Small intestine (tissue), 16 donors: ENCODE measurements at places on chromosomes 3 and 15. TPM values are rescaled to one million over a fixed set of nuclear protein-coding genes. Genes with fewer than 3 reads are reported as not detected.

Gene CACNA1D
- 133 TPM for polyA plus RNA-seq

Gene CHAC1
- polyA plus RNA-seq = 0.96 TPM

GRCh38 chr3:153626158-153626557 lies 464.1 kb downstream of the RAP2B start:
- DNase-seq = no peak

DNA sequence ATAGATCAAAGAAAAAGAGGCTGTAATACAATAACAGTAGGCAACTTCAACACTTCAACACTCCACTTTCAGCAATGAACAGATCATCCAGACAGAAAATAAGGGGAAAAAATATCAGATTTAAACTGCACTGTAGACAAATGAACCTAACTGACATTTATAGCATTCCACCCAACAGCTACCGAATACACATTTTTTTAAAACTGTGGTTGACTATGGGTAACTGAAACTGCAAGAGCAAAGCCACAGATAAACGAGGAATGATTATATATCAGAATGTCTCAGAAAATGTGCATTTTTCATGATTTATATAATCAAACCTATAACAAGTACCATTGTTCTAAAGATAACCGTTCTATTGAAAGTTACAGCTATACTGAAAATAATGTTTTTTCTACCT lies 514.9 kb upstream of the DPPA4 start:
- DNase-seq = no peak

- no peak for DNase-seq
Measured at GRCh38 chr3:130088061-130088460, 6.4 kb downstream of the ALG1L2 start.

DNA sequence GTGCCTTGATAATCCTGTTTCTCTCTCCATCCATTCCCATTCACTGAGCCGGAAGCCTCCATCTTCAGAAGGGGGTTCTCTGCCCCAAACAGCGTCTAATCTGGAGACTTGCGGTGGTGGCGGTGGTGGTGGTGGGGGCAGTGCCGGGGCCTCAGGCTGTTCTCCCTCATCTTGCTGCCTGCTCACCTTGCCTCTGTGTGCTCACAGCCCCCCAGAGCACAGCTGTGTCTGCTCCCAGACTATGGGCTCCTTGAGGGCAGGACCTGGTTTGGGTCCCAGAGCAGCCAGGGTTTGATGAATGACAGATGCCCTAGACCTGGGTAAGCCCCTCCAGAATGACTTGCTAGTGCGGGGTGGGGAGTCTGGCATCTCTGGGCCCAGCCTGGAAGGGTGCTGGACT lies 430 bp upstream of the PSTPIP1 start:
- DNase-seq = no peak

- DNase-seq = peak; percentile 14
Measured at GRCh38 chr3:100001526-100002270, 112.6 kb downstream of the FILIP1L start.

Gene RARRES1
- 0.89 TPM for polyA plus RNA-seq

GRCh38 chr3:82938821-82939328 lies 1177.4 kb upstream of the GBE1 start:
- no peak for DNase-seq

Gene STXBP5L
- 0.74 TPM for polyA plus RNA-seq

GRCh38 chr15:50280271-50280670 lies 14.7 kb upstream of the HDC start:
- DNase-seq = no peak

Gene XCR1
- under 0.01 TPM for polyA plus RNA-seq

Gene ZNF385D
- 0.58 TPM for polyA plus RNA-seq

DNA sequence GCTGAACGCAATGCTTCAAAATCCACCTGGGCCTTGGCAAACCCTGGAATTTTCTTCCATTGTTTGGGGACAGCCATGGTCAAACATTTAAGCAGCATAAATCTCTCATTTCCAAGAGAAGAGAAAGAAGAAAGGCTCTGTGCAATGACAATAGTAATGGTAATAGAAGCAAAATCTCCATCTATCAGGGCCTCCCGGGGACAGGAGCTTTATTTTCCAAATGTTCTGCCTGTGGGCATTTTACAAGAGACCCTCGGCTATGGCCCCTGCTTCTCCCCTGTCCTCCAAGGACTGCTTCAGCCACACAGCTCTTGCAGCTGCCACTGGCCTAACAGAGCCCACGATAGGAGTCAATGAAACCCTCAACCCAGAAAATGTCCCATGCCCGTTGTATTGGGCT lies 12.7 kb upstream of the FAM240A start:
- DNase-seq = no peak

GRCh38 chr15:97114900-97115760 lies 784.6 kb downstream of the NR2F2 start:
- no peak for DNase-seq

- no peak for DNase-seq
Measured at GRCh38 chr3:16993227-16993626, 108.5 kb downstream of the PLCL2 start.

DNA sequence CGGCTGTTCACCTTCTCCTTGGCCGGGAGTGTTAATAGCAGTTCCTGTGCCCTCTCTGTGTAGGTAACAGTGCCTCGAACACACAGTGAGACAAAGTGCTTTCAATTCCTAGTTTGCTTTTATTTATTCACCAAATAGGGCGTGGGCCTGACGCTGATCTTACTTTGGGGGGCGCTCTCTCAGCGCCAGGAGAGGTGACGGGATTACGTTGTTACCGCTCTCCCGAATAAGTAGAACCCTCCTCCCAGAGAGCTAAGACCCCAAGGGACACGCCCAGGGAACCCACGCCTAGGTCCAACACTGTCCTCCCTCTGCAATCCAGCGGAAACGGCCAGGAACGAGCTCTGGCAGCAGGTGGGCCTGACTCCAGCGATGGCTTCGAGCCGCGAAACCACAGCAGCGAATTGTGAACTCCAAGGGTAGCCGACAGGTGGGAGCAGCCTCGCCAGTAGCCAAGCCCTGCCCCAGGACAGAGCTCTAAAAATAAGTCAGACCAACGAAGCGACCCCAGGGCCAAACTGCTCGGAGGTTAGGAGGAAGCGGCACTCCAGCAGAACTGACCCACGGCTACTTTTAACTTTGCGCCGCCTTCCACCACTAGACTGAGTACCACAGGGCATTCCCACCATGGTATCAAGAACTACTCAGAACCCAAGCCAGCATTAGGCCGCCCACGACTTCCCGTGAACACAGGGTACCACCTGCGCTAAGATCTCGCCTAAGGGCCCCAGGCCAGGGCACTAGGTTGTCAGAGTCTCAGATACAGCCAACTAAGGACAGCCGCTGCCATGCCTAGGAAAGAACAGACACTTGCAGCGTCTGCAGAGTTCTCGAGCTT lies 1.6 kb upstream of the SIN3A start:
- peak; percentile 39 for DNase-seq

- DNase-seq = no peak
Measured at GRCh38 chr15:58762731-58763130, 8.4 kb upstream of the MINDY2 start.

DNA sequence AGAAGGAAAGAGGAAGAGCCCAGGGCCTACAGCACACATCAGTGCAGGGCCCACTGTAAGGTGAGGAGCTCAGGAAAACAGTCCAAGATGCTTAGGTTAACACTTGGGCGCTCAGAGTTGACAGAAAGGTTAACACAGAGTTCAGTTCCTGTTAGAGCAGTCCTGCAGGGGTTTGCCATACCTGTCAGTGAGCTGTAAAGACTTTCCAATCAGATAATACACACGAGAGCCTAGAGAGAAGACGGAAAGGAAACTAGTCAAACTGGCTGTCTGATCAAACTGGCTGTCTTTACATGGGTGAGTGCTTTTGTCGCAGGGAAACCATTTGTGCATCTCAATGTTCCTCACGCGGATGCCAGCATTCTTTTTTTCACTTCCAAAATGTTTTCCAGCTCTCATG lies 61.4 kb upstream of the ARHGEF26 start:
- DNase-seq = peak; percentile 4

GRCh38 chr15:40991355-40991754 lies 38.1 kb downstream of the CHAC1 start:
- no peak for DNase-seq

DNA sequence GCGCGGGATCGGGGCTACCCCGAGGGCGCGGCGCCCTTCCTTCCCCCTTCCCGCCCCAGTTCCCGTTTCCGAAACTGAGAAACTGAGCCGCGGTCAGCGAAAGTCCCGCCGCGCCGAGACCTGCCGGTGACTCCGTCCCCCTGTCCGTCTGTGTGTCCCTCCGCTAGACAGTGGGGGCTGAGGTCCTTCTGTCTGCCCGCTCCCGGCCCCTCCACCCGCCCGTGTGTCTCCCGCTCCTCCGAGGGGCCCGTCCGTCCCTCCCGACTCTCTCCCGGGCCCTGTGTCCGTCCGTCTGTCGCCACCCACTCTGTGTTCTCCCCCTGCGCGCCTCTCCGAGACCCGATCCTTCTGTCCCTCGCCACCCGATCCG lies 426 bp downstream of the PRKCD start:
- peak; percentile 51 for DNase-seq

DNA sequence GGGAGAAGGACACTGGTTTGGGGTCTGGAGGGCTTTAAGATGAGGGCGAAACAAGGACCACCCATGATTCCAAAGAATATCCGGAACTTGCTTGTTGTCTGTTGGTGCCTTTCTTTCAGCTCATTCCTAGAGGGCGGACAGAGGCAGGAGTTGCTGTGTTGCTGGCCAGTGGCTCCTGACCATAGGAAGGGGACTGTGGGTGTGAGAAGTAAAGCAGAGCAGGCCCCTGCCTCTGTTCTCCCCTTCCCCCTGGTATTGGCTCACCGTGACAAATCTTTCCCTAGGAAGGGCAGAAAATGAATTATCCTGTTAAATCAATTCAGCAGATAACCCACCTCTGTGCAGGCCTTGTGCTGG lies 89.1 kb downstream of the LIPC start:
- no peak for DNase-seq
